ENCODE measurements at places on chromosomes 6 and 20.

DNA sequence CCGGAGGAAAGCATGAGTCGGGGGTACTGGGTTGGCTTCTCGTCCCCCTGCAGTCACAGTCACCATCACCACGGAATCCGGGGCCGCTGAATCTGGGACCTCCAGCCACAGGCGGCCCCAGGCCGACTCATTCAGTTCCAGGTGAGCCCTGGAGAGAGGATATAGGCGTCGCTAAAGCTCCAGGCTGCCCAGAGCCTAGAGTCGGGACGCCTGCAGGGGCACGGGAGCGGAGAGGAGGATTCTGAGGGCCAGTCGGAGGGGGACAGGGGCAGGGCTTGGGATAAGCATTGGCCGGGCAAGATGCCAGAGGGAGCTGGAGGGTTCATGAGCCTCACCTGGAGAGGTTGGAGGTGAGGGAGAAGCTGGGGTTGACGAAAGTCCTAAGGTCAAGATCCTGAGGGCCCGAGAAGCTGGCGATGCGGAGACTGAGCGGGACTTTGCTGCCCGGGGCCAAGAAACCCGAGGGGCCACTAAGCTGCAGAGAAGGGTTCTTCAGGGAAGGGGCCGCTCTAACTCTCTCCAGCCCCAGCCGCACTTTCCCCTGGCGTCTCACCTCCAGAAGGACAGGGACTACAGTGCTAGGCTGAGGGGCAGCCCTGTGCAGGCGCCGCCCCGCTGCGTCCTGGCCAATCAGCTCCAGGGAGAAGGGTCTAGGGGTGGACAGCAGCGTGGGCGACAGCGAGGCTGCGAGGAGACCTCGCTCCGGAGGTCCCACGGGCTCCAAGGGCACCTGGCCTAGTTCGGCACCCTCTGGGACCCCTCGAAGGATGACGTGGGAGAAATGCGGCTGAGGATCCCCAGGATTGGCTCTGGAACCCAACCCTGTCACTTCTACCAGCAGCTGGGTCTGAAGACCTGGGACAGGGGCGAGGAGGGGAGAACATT, 3.7 kb downstream of the SAPCD1 start:
- no peak for DNase-seq

- DNase-seq, result no peak
These were observed 114.8 kb upstream of the CST7 start for GRCh38 chr20:24834310-24834709.

DNA sequence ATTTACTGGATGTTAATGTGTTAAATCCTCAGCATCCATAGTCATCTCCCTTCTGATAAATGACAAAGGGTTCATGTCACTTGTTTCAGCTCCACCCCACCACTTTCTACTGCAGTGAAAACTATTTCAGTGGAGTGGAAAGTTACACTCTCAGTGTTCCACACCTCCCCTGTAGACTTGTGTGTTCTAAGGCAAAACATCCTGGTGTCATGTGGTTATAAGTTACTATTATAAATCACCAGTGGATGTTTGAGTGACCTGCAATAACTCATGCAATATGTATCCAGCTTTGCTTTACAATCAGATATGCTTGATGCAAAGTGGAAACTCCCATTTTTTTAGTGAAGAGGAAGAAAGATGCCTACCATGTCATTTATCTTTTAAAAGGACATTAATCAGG, 82.1 kb upstream of the LTV1 start:
- no peak for DNase-seq

DNA sequence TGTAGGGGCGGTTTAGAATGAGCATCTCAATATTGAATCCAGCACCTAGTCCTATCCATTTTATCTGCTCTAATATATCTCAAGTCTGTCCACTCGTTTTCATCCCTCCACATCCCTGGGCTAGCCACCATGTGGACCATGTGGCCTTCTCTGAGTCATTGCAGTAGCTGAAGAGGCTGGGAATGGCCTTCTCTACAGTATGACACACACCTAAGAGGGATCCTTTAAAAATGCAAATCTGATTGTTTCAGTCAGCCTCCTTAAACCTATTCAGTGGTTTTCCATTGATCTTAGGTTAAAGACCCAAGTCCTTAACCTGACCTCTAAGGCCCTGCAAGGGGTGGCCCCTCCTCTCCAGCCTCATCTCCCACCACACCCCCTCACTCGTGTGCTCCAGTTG, 9.4 kb downstream of the RING1 start:
- DNase-seq, result no peak

- no peak for DNase-seq
These were observed 220.7 kb upstream of the CITED2 start for GRCh38 chr6:139595183-139595582.

- DNase-seq, result no peak
These were observed 66.0 kb downstream of the CTNNBL1 start for GRCh38 chr20:37759761-37760209.

DNA sequence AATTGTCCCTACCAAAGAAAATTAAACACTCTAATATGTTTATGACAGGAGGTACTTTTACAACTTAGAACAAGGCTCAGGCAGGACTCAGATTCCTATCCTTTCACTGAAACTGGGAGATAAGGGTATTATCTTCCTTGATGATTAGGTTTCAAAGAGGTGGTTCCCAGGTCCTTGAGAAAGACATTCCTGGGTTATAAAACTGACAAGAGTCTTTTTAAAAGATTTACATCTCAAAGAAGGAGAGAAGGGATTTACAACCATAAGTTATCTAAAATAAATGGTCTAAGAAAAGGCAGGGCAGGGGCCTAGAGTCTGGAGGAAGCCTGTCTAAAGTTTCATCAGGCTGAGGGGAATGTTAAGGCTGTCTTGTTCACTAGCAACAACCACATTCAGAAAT, 1492.5 kb downstream of the HACE1 start:
- no peak for DNase-seq

- no peak for DNase-seq
These were observed 101.1 kb upstream of the CDYL start for GRCh38 chr6:4675121-4675520.

DNA sequence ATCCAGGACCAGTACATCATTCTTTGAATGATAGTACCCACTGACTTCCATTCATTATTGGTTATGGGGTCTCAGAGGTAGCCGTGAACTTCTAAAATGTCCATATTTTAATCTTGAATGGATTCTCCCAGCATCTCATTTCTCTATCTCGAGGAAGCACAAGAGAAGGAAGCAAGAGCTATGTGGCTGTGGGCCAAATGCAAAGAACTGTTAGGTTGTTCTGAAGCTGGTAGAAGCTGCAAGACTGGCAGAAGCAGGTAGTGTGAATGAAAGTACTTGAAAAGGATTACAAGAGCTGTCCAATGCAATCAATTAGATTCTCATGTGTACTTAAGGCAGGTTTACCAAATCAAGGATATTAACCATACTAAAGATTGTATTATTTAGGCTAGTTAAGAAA, 1131.8 kb downstream of the GRIK2 start:
- DNase-seq, result no peak

- no peak for DNase-seq
These were observed 212.4 kb upstream of the RUNX2 start for GRCh38 chr6:45115696-45116095.

- no peak for DNase-seq
These were observed 1018.3 kb downstream of the GRIK2 start for GRCh38 chr6:102411796-102412195.

DNA sequence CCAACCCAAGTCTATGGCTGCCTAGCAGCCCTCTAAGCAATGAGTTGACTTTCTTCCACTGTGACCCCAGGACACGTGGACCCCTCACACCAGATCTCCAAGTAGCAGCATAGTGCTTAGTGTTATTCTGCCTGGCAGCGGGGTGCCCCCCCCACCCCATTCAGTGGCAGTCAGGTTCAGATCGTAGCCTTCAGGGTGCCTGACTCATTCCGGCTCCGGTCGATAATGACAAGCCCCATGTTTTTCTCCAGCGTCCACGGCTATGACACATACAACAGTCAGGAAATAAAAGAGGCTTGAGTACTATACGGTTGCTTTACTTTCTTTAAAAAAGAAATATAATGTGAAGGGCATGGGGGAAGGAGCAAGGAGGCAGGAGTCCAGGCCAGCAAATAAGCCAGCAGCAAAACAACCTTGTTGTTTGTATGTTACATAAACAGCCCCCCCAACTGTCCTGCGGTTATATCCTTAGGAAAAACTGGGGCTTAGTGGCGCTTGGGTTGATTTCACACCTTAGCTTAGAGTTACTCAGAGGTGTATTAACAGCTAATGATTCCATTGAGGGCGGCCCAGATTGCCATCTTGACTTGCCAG, 23.1 kb downstream of the GNAS start:
- DNase-seq, result no peak

GRCh38 chr6:90288404-90288803, 8.2 kb downstream of the BACH2 start:
- no peak for DNase-seq

GRCh38 chr20:54228841-54229240, 21.0 kb downstream of the PFDN4 start:
- DNase-seq, result no peak

- no peak for DNase-seq
These were observed 12.8 kb upstream of the BPI start for GRCh38 chr20:38290829-38291814.

DNA sequence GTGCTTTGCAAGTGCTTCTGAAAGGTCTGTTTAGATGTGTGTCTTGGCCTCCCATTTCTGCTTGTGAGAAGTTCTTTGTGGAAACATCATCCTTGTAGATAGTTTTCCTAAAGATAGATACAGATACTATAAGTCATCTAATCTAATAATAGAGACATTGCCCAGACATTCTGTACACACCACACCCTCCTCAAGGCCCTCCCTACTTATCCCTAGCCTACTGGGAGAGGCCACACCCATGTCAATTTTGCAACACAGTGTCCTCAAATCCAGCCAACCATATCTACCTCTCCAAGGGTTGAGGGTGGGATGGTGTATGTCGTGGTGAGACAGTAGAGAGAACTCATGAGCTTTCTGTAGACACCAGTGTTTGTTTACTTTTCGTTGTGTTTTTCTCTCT, 6.2 kb downstream of the KDM1B start:
- DNase-seq, result no peak

- no peak for DNase-seq
These were observed 35.0 kb upstream of the KIF16B start for GRCh38 chr20:16608277-16608650.

- DNase-seq, result no peak
These were observed 214.0 kb upstream of the EXOC2 start for GRCh38 chr6:906920-907319.

DNA sequence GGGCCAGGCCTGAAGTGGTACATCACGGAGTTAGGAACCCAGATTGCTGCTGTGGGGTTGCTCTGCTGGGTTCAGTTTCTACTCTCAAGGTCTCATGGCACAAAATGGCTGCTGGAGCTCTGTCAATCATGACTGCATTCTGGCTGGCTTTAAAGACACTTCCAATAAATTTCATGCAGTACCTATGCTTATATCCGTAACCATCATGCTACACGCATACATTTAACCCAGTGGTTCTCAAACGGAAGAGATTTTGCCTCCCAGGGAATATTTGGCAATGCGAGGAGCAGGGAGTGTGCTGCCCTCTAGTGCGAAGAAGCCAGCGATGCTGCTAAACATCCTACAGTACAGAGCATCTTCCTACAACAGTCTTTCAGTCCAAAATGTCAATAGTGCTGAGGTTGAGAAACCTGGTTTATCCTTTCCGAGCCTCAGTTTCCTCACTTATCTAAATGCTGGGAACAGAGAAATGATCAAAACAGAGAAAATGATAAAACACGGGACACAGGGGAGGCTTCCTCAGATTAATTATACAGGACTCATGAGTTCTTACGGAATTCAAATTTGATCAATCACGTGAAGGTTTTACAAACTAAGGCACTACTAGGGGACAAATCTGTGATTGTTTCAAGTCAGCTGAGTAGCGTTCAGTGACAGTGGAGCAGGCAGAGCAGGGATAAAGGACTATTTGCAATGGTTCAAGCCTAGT, 9.6 kb upstream of the SLC2A10 start:
- DNase-seq, result no peak

DNA sequence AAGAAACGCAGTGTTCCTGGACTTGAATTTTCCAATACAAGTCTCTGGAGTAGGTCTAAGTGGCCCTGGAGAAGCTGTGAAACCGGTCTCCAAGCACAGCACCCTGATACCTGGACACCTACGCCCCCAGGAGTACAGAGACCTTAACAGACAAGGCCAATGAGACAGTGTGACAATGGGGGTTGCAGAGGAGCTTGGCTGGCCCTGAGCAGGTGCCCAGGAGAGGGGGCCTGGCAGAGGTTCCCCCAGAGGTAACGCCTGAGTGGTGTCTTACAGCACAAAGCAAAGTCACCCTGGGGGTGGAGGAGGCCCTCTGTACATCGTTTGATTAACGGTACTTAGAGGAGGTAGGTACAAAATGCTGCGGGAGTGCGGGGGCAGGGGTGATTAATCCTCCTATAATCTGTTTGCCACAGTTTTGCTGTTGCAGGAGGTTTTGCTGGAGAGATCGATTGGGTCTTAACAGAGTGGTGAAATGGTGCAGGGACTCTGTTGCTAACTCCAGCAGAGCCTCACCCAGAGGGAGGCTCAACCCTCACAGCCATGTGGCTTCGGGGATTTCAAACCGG, 37.3 kb upstream of the APCDD1L start:
- DNase-seq, result no peak

DNA sequence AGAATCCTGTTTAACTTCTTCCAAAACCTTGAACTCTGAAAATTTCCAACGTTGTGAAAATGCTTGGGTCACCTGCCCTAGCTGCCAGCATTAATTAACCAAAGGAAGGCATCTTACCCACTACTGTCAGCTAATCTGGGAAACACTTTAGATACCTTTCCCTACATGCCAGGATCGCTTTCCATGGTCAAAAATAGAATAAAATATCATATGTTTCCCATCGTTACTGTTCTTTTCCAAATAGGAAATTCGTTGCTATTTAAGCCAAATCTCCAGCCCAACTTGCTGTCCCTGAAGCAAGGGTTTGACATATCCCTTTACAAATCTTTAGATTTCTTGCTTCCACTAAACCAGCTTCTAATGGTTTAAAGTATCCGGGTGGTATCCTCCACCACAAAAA, 157.5 kb downstream of the AIG1 start:
- no peak for DNase-seq

DNA sequence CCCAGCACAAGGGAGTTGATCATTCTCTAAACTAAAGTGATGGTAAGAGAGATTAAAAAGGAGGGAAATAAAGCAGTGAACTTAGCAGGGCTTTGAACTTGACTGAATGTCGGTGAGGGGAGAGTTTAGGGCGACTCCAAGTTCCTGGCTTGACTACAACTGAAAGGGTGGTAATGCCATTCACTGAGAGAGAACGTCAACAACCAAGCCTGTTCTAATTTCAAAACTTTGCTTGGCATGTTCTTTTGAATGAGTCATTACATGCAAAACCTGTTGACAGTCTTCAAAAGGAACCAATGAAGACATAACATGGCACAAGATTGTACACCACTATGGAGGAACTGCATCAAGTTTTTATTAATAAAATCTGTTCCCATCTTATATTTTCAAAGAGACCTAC, 10.3 kb upstream of the MYB start:
- no peak for DNase-seq

DNA sequence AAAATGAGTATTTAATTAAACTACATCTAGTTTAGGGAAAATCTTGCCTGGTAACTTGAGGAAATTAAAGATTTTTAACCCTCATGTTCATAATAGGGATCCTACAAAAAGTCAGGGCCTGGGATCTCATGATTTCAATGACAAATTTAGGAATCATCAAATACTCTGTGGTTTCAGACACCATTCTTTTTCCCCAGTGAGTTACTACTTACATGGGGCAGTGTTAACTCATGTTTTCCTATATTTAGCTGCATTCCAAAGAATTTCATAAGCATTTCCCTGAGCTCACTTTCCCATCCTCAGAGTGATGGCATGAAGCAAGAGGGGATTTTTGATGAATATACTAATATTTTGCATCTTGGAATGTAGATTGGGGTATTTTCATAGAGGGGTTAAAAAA, 321.7 kb downstream of the CENPW start:
- DNase-seq, result no peak

- DNase-seq, result no peak
These were observed 28.4 kb downstream of the FBXO5 start for GRCh38 chr6:152954443-152954842.
